ENCODE measurements at places on chromosomes 2 and 18. TPM values are rescaled to one million over a fixed set of nuclear protein-coding genes. Genes with fewer than 3 reads are reported as not detected.

The G6PC2 gene
- total RNA-seq, result not detected

The ZNF2 gene
- total RNA-seq, result 5.5 TPM

The PROKR1 gene
- not detected for total RNA-seq

The IL1RL1 gene
- not detected for total RNA-seq

The ZCCHC2 gene
- 14.8 TPM for total RNA-seq

The MROH2A gene
- total RNA-seq, result not detected

GRCh38 chr18:12657684-12658425 lies at the start of gene SPIRE1:
Gene SPIRE1 (minus strand): TSS chr18:12658107. CDS start chr18:12657866, 241 bp downstream.
- peak; percentile 33 for DNase-seq

GRCh38 chr2:217693363-217693762 lies 309.4 kb downstream of the TNS1 start:
- no peak for DNase-seq

- DNase-seq, result no peak
Observed at GRCh38 chr2:232418056-232418455, 11.4 kb downstream of the ALPG start.

GRCh38 chr18:36200354-36200771 lies 13.1 kb downstream of the MOCOS start:
- DNase-seq, result no peak

DNA sequence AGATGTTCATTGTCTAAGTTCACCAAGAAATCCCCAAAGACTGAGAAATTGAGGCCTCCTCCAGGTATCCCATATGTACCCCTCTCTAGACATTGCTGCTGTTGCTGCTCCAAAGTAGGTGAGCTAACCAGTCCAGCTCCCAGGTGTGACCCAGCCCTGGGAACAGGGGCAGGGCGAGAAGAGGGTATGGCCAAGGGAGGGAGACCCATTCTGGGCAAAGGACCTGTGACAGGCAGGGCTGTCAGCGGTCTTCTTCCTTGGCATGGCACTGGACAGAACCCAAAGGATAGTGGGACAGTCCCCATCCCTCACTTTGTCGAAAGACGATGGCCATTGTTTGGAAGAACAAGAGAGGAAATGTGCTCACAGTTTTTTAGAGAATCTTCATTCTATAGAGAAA lies 7.2 kb upstream of the INO80C start:
- no peak for DNase-seq

DNA sequence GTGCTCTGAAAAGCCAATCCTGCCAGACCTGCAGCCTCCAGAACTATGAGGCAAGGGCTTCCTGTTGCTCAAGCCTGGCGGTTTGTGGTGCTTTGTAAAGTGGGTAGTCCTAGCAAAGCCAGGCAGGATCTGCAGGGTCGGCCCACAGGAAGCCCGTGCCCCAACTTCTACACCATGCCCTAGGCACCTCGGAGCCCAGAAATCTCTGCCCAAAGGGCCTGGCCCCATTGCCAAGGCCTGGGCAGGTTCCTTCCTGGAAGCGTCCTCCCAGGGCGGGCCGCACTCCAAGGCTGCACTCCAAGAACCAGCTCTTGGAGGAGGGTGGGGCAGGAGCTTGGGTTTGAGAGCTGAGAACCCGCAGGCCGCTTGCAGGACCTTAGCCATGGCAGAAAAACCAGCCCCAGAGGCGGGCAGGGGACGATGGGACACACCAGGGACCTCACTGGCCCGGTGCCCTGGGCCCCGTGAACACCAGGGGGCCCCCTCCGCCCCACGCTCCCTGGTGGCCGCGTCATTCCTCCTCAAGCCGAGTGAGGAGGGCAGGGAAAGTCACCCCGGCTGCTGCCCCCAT lies 37.2 kb upstream of the ID2 start:
- no peak for DNase-seq

GRCh38 chr2:148721991-148722777 lies 77.6 kb downstream of the EPC2 start:
- DNase-seq, result peak; percentile 36

- DNase-seq, result no peak
Observed at GRCh38 chr18:57052173-57052572, 94.7 kb upstream of the BOD1L2 start.

DNA sequence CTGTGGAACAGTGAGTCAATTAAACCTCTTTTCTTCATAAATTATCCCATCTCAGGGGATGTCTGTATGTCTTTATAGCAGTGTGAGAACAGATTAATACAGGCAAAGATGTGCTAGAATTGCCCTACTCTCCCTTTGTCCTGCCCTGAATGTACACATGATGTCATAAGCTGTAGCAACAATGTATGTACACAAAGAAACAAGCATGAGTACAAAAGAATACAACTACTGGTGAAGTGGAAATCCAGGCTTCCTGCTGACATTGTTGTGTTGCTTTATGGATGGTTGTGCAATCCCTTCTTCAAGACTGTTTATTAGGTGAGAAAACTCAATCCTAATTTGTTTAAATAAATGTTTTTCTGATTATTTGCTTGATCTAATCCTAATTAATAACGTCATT lies 446.6 kb downstream of the DSC3 start:
- DNase-seq, result no peak

DNA sequence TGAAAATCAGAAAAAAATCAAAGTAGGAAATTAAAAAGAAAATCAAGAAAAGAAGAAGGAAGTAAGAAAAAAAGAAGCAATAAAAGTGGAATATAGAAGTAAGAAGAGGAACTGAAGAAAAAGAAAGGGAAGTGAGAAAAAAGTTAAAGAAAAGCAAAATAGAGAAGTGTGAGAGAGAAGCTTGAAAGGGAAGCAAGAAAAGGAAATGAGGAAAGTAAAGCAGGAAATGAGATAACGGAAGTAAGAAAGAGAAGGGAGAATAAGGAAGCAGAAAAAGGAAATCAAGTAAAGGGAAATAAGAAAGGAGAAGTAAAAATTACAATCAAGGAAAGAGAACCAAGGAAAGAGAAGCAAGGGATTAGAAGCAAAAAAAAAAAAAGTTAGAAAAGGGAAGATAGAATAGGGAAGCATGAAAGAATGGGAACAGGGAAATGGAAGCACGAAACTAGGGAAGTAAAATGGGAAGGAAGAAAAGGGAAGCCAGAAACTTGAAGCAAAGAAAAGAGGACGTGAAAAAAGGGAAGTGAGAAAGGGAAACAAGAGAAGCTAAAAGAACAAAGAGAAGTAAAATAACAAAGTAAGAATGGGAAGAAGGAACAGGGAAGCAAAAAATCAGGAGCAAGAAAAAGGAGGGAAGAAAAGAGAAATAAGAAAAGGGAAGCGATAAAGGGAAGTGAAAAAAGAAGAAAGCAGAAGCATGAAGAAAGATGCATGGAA lies 243.3 kb upstream of the NCKAP5 start:
- no peak for DNase-seq

GRCh38 chr2:12795851-12796250 lies 79.1 kb downstream of the TRIB2 start:
- DNase-seq, result no peak

DNA sequence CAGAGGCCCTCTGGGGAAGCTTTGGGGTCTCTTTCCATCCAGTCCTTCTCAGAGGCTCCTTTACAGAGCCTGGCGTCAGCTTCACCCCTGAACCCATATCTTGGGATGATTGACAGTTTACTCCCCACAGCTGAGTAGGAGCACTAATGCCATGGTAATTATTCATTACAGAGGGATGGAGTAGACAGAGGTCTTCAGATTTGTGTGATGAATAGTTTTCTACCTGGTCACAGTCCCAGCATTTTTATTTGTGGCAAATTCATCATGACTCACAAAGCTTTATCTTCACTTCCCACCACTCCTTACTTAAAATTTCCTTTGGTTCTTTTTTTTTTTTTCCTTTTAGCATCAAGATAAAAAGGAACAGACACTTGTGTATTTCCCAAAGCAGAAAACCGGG lies 104.2 kb downstream of the CCDC85A start:
- DNase-seq, result peak; percentile 86

- no peak for DNase-seq
Observed at GRCh38 chr2:68236103-68236734, 16.1 kb downstream of the PPP3R1 start.

- DNase-seq, result no peak
Observed at GRCh38 chr2:151928380-151928779, 100.2 kb upstream of the ARL5A start.

- DNase-seq, result no peak
Observed at GRCh38 chr18:32801228-32801627, 28.4 kb upstream of the KLHL14 start.

DNA sequence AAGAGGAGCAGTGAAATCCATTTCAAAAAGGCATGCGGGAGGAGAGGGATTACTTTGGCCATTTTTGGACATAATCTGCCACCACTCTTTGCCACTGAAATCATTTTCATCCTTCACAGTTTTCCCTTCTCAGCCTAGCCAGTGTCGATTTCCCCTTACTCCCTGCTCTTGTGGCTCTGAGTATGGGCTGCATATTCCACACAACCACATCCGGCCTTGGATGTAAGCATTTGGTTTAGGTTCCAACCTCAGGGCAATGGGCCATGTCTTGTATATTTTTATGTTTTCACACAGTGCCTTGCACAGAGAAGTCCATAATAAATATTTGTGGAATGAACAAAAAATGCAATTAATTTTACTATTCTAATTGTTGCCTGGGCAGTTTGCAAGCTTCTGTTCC lies 7.7 kb upstream of the SERPINE2 start:
- no peak for DNase-seq

DNA sequence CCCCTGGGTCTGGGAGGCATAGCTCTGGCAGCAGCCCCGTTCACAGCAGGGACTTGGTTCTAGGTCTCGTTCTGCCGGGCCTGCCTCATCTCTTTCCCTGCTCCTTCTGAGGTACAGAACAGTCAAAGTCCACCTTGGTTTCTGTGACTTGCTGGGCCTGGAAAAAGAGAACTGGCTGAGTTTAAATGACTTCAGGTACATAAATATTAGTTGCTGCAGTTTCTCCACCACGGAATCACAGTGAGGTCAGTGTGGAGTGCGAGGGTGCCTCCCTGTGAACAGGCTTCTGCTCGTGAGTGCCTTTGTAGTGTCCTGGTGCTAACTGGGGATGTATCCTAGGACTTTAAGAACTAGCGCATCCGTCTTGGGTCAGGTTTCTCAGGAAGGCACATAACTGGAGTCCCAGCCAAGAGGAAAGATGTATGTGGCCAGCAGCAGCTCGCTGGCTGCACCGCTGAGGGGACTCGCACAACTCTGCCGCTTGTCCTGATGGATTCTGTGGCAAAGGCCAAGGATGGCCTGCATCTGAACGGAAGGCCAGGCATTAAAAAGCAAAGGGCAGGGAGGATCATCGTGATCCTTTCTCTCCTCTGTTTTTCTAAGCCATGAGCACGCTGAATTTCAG lies 188.6 kb downstream of the SH3RF3 start:
- DNase-seq, result no peak

DNA sequence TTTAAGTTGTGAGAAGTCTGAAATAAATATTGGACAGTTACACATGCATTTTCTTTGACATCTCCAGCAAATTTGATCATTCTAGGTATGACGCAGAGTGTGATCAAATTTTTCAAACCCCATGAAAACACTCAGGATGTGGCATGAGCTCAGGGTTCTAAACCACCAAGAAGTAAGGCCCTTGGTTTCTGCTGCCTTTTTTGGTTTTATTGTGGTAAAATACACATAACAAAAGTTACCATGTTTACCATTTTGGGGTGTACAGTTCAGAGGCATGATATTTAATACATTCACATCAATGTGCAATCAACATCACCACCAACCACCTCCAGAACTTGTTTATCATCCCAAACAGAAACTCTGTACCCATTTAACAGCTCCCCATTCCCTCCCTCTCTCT lies 64.3 kb upstream of the TTN start:
- no peak for DNase-seq

DNA sequence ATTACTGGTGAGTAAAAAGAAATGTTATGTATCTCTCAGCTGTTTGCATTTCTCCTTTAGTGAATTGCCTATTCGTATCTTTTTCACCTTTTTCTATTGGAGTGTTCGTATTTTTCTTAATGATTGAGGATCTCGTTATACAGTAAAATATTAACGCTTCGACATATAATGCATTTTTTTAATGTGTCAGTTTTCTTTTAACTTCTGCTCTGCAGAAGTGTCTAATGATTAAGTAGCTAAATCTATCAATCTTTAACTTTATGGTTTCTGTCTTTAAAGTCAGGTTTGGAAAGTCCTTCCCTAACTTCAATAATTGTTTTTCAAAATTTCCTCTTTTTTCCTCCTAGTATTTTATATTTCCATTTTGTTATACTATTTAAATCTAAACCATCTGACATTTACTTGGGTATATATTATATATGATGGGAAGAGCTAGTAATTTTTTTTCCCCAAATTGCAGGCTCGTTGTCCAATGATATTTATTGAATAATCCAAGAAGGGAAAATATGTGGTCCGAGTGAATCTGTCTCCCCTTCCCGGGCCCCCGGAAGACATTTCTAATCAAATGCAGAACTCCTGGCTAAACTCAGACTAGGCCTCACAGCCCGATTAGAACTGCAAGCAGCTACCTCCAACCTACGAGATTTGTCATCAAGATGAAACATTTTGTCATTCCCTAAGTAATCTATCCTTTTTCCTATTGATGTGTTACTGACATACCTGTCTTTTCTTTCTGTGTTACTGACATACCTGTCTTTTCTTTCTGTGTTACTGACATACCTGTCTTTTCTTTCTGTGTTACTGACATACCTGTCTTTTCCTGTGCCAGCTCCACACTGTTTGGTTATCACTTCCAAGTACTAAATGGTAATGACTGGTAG lies 17.2 kb downstream of the PCBP1 start:
- DNase-seq, result peak; percentile 48

DNA sequence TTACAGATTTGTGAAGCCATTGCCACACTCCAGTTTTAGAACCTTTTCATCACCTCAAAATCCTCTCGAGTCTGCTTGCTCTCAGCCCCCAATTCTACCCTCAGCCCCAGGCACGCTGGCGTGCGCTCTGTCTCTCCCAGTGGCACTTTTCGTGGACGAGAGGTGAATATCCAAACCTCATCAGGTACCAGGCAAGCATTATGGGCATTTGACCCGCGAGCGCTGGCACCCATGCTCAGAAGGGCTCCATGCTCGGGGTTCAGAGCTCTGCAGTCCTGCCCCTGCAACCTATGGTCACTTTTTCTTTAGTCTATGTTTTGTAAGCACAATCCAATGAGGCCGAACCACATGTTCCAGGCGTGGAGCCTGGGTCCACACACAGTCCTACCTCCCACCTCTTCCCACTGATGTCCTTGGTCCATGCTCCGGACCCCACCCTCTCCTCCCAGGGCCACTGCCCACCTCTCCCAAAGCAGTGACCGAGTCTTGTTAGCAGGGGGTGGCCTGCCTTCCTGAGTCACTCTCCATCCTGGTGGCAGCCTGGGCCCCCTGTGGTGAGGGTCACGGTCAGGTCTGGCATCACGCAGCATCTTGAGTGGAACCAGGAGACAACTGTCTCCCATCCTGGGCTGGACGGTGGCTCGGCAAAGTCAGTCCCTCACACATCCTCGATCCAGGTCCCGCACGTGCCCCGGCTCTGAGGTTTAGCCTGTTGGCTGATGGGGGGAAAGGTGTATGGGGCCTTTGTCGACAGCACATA lies 256.9 kb downstream of the NDUFA10 start:
- no peak for DNase-seq
